ENCODE measurements at places on chromosomes 6 and 20.

DNA sequence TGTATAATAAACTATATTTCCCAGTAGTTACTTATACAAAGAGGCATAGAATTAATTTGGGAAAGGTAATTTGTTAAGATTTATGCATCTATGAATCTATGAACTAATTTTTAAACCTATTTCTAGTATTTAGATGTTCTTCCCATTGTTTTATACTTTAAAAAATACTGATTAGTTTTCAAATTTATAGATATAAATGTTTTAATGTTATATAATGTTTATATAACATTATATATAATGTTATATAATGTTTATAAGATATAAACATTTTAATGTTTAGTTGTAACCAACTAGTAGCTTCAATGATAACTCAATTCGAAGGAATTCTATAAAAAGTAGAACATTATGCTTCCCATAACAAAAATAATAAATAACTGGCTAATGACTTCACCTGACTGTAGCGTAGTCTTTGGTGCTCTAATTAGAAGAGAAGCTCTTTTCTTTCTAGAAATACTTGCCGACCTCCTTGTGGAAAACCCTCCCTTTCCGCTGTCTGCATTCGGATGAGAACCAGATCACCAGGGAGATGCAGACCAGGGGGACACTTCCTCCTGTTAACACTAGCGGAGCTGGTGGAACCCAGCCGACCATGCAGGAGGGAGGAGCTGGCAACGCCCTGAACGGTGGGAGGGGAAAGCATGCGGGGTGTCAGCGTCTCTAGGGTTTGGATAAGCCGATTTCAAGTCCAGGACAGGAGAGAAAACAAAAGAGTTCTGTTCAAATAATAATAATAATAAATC is 158.4 kb downstream of the OR2B2 start:
- peak; percentile 16 for DNase-seq

GRCh38 chr20:1130058-1130694 is 11.8 kb downstream of the PSMF1 start:
- DNase-seq, result no peak

DNA sequence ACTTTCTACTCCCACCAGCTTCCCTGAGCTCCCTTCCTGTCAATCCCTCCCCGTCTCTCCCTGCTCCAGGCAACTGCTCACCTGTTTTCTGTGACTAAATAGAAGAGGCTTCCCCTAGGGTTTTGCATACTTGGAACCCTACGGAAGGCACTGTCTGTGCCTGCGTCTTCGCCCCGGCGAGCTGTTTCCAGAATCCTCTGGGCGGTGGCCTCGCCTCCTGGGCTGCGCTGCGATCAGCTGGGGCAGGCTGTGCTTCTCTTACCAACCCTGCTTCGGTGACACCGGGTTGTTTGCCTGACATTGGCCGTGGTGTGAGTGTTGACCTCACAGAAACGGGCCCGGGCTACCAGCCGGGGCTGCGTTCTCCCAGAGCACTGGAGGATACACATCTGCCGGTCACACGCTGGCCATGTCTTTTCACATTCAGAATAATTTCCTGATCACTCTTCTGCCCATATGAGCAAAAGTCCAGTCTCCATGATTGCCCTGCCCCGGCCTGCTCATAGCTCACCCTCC is 29.4 kb upstream of the CCR6 start:
- DNase-seq, result no peak

- no peak for DNase-seq
These were observed 82.2 kb upstream of the SLC22A16 start for GRCh38 chr6:110558575-110558974.

GRCh38 chr6:136684466-136684865 is 107.8 kb downstream of the MAP3K5 start:
- no peak for DNase-seq

- DNase-seq, result no peak
These were observed 10.8 kb upstream of the MAN1A1 start for GRCh38 chr6:119360262-119360915.

DNA sequence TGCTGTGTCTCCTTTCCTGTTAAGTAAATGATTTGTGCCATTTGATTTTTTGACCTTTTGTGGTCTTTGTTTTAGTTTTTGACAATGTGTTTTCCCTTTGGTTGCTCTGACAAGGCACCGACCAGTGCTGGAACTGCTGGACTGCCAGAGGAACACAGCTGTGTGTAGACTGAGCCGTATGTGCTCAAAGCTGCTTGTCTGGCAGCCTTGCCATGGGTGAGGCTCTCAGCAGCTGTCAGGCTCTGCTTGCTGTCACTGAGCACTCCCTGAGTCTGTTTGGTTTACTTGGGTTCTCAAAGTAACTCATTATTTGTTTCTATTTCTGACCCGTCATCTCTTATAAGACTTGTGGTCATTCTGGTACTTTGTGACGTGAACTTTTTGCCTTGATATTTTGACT is 15.1 kb upstream of the SNRPB start:
- DNase-seq, result no peak

GRCh38 chr6:68059261-68059660 is 575.8 kb upstream of the ADGRB3 start:
- DNase-seq, result no peak

DNA sequence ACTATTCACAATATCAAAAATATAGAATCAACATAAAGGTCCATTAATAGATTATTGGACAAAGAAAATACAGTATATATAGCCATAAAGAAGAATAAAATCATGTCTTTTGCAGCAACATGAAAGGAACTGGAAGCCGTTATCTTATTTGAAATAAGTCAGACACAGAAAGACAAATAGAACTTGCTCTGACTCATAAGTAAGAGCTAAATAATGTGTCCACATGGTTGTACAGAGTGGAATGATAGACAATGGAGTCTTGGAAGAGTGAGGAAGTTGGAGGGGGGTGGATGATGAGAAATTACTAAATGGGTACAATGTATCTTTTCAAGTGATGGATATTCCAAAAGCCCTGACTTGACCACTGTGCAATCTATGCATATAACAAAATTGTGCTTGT is 613.5 kb downstream of the PHF3 start:
- no peak for DNase-seq

- DNase-seq, result no peak
These were observed 55.6 kb upstream of the NEDD9 start for GRCh38 chr6:11288065-11288464.
